ENCODE measurements at places on chromosomes 1 and 21.

DNA sequence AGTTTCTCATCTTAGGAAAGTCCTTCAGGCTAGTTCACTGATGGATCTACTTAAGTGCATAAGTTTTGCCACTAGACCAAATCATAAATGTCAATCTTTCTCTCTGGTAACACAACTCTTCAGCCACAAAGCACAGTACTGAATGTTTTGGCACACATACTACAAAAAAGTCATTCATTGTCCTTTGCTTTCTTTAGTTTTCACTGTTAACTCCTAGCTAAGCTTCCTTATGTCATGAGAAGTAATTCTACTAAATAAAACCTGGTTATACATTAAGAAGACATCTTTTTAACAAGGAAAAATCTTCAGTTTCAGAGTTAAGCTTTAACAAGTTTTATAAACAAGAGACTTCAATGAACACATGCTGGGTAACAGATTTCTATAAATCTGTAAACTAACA, 379.2 kb upstream of the NFIA start:
- DNase-seq, result no peak

GRCh38 chr1:60583696-60584095, 498.7 kb upstream of the NFIA start:
- DNase-seq, result no peak

GRCh38 chr1:85603086-85603880, 22.7 kb downstream of the CCN1 start:
- DNase-seq, result no peak

DNA sequence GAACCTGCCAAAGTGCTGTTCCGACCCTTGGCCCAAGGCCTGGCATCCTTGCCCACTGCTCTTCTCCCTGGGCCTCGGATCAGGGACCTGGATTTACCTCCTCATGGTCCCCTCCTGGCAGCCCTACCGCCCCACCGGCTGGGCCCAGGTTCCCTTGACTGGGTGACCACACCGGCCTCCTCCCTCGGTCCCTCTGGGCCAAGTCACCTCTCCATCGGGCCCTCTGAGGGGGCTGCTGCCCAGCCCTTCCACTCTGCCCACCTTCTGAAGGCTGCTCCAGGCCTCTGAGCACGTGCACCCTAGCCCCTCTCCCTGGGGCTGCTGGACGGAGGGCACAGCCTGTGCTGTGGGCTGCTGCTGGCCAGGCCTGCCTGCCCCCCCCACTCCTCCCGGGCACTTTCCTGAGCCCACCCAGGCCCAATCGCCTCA, 9.3 kb upstream of the MMEL1 start:
- no peak for DNase-seq

GRCh38 chr1:24374891-24375786, 38.4 kb downstream of the STPG1 start:
- no peak for DNase-seq

- DNase-seq, result no peak
Measured at GRCh38 chr1:25073640-25074270, 143.7 kb upstream of the RUNX3 start.

DNA sequence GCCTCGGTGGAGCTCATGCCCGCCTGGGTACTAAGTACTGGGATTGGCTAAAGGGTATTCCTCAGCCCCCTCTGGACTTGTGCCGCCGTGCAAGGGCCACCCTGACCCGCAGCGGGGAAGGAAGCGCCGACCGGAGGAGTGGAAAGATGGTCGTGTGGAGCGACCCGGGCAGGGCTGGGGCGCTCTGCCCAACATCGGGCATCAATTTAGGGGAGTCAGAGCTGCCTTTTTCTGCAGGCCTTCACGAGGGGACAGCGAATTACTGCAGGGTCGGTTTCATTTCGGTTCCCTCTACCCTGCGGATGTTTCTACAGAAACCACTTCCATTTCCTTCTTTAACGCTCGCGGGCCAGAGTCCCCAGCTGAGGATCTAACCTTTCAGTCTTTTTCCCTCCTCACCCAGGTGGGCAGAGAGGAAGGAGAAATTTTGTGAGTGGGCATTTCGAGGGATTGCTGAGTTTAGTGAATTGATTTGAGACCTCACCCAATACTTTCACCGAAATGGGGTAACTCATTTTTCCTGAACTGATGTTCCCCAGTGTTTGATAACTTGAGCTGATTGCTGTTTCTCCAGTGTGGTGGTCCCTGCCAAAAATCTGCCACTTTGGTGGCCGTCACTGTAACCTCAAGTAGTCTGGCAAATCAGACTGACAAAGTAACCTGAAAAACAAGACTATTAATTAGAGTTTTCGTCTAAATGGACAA, 1.1 kb downstream of the TOR1AIP1 start:
- DNase-seq, result no peak

All from omental fat pad (tissue), 4 donors.